Stimulated activated CD8-positive, alpha-beta memory T cell treated with anti-CD3 and anti-CD28 coated beads, Interleukin-12 subunit alpha, Interleukin-12 subunit beta, amount 100 ng/mL, for 1 hour (primary cell): ENCODE measurements at places on chromosomes 5 and 9.

DNA sequence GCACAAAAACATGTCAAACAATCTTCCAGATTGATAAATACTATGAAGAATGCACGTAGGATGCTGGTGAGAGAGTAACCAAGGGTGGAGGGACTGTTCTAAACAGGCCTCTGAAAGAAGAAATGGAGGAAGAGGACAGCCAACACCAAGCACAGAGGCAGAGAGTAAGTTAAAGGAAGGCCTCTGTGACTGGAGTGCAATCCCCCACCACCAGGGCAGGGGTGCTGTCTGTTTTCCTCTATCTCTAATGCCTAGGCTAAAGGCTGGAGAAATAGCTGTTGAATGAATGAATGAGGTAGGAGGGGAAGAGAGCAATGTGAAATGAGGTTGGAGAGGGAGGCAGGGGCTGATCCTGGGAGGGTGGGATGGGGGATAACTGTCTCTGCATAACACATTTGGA lies 88.9 kb downstream of the ANKRD55 start:
- no peak for DNase-seq

DNA sequence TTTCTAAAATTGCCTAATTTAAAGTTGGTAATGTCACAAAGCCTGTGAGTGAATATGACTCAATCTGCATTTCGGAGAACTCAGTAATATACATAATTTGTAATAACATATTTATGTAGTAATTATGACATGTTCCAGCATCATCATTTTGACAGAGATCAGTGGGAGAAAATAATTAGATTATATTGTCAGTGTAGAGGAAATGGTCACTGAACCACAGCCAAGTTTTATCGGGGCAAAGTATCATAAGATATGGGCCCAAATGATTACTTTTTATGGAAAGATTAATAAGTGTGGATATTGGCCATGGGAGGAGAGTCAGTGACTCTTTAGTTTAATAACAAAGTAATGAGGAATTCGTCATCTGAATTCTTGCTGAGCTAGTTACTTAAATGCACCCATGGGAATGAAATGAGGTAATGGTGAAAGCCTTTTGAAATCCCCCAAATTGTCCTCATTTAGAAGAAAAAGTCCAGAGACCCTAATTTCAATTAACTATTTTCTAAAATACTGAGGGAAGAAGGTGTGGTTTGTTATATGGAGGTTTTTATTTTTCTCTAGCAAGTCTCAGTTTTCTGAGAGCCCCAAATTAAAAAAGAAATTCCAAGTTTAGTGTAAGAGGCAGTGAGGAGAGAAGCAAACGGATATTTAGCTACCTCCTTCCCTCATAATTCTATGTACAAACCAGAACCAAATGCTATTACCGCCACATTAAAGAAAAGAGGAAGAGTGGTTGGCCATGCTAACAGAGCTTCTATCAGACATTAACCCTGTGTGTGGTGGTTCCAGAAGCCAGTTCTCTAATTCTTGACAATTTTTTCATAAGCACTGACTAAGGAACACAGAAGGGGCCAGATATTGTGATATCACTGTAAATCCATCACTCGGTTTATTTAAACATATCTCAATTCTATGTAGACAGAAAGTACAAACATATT lies 37.7 kb upstream of the MRPS30 start:
- no peak for DNase-seq

GRCh38 chr9:121550041-121550440 lies 50.4 kb upstream of the GGTA1 start:
- no peak for DNase-seq

DNA sequence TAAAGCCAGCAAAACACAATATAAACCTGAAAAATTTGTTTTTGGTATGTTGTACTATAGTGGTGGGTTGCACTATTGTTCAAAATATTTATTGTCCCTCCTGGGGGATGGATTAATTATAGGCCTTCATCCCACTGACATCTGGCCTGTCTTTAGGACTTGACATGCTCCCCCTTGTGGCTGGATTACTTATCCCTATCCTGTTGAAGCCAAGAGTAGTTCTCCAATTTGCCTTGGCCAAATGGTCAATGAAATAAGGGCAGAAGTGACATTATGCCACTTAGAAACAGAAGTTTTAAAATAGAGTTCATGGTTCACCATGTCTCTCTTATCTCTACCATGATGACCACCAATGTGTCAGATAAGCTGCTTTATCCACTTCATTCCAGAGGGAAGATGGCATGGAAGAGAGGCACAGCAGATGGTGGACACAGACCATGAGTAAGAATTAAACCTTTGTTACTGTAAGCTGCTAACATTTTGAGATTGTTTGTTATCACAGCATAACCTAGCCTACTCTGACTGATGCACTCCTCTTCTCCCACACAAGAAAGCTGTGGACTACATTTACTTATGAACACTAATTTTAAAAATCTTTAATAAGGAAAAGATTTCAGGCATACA lies 29.2 kb upstream of the ARHGEF28 start:
- DNase-seq: no peak

- DNase-seq: no peak
Observed at GRCh38 chr5:95331358-95331757, 46.5 kb upstream of the MCTP1 start.

GRCh38 chr9:617445-618085 lies 223.9 kb upstream of the DMRT1 start:
- DNase-seq: no peak

- DNase-seq: no peak
Observed at GRCh38 chr5:135313946-135314345, 85.1 kb downstream of the MACROH2A1 start.

DNA sequence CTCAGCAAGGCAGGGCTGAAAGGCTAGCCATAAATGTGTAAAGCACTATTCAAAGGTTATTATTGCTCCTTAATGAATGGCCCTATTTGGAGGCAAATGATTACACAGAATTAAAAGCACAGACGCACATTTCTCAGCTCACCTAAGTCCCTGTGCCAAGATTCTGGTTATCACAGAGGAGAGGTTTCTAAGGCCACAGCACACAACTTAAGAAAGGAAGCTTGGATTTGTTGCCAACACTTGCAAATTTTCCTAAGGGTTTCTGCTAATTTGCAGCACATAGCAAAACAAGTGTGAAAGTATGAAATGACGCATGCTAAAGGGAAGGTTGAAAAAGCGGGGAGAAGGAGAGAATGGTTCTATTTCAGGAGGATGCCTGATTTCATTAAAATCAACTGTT lies 834.1 kb upstream of the C9orf72 start:
- DNase-seq: no peak

GRCh38 chr9:76720245-76720644 lies 44.0 kb upstream of the PCA3 start:
- no peak for DNase-seq

DNA sequence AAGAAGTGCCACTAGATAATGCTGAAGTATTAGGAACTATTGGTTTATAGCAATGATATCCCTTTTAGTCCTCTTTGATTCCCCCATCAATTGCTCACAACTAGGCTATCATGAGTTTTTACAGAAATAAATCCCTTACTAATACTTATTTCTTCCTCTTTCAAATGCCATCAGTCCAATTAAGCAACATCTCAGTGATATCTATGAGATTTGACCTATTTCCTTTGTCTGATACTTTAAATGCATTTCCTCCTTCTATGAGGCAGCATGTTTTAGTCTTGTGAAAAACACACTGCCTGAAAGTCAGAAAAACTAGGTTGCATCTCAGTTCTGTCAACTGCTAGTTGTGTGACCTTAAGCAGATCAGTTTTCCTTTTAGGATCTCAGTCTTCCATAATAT lies 101.6 kb downstream of the FBXW11 start:
- DNase-seq: no peak

DNA sequence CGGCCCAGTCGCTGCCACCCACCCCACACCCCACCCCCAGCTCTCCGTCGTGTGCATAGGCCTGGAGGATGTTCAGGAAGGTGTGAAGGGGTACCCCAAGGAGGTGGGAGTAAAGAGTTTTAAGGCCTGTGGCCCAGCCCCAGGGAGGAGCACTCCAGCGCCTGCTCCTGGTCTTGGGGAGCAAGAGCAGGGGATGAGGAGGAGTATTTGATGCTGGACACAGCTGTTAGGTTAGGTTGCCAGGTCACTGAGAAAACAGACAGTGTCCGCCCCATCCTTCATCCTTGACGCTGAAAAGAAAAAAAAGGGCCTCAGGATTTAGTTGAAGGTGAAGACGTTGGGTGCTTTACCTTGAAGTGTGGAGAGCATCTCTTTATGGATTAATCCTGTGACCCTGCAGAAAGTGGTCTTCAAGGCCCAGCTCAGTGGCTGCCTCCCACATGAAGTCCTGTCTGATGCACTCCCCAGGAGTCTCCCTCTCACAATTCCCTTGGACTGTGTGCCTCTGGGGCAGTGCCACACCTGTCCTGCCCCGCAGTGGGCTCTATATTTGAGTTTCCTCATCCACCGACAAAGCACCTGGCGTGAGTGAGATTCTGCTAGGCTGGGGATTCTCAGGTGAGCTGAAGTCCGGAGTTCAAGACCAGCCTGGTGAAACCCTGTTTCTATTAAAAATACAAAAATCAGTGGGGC lies 101.8 kb downstream of the SPRY4 start:
- DNase-seq: no peak

DNA sequence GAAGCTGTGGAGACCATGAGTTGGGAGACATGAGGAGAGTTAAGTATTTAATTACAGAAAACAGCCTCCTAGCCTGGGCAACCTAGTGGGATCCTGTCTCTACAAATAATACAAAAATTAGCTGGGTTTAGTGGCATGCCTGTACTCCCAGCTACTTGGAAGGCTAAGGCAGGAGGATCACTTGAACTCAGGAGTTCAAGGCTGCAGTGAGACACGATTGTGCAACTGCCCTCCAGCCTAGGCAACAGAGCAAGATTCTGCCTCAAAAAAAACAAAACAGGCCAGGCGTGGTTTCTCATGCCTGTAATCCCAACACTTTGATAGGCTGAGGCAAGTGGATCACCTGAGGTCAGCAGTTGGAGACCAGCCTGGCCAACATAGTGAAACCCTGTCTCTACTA lies 52.6 kb downstream of the AQP7 start:
- no peak for DNase-seq

DNA sequence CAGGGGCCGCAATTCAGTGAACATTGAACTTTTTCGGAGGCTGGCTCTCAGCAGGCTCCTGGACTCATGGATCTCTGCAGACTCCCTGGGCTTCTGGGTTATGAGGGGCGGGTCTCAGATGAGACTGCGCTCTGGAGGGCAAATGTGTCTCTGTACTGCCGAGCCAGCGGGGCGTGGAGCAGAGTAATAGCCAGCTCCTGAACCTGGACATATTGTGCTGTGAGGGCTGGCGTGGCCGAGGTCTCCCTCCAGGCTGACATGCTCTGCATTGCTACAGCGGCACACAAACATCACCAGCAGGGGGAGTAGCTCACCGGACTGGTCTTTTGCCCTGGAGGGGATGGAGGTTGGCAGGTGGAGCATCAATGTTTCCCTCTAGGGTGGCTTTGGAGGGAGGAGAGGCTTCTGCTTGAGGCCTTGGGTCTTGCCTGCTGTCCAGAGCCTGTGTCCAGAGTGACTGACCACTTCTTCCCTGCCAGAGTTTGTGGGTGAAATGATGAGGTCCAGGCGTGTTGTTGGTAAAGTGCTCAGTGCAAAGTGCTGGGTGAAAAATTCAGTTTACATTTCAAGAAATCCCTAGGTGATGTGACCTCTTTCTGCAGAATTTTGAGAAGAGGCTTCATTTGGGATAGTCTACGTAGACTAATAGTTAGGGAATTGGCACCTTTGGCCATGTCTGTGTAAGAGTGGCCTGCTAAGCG lies 10.9 kb upstream of the GADD45G start:
- no peak for DNase-seq

- no peak for DNase-seq
Observed at GRCh38 chr9:134454476-134454857, 128.2 kb downstream of the RXRA start.

DNA sequence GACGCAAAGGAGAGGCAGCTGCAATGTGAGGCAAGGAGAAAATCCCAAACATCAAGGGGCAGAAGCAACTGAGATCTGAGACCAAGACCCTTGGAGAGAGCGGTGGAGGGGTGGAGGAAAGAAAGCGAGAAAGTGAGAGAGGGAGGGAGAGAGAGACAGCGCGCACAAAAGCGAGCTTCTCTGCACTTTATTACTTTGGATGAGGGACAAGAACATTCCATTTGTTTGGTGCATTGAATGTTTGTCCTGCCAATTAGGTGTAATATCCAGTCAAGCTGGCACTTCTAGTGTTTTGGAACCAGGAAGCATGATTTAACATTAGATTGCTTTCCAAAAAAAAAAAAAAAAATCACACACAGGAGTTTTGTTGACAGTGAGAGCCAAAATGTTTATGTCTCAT lies 1.4 kb downstream of the CAST start:
- DNase-seq: no peak

- DNase-seq: no peak
Observed at GRCh38 chr9:97853056-97853843, at the start of gene FOXE1. Gene FOXE1, plus strand, starts transcription at chr9:97853226. Its CDS starts 689 bp downstream, at chr9:97853915.

GRCh38 chr5:144203750-144204596 lies 33.3 kb downstream of the KCTD16 start:
- DNase-seq: no peak

- DNase-seq: no peak
Observed at GRCh38 chr5:28344836-28345433, 1306.5 kb upstream of the CDH9 start.

GRCh38 chr5:52861368-52861767 lies 73.7 kb downstream of the ITGA1 start:
- DNase-seq: no peak

- DNase-seq: no peak
Observed at GRCh38 chr5:8756498-8757084, 789.3 kb downstream of the SEMA5A start.

- DNase-seq: no peak
Observed at GRCh38 chr5:177524941-177525655, 8.3 kb upstream of the DDX41 start.

GRCh38 chr5:1111727-1112289 lies at the start of gene SLC12A7:
Gene SLC12A7, minus strand, starts transcription at chr5:1112063. Its CDS starts 72 bp downstream, at chr5:1111991.
- peak; percentile 35 for DNase-seq

GRCh38 chr5:134982230-134982629 lies 14.5 kb downstream of the CATSPER3 start:
- no peak for DNase-seq

DNA sequence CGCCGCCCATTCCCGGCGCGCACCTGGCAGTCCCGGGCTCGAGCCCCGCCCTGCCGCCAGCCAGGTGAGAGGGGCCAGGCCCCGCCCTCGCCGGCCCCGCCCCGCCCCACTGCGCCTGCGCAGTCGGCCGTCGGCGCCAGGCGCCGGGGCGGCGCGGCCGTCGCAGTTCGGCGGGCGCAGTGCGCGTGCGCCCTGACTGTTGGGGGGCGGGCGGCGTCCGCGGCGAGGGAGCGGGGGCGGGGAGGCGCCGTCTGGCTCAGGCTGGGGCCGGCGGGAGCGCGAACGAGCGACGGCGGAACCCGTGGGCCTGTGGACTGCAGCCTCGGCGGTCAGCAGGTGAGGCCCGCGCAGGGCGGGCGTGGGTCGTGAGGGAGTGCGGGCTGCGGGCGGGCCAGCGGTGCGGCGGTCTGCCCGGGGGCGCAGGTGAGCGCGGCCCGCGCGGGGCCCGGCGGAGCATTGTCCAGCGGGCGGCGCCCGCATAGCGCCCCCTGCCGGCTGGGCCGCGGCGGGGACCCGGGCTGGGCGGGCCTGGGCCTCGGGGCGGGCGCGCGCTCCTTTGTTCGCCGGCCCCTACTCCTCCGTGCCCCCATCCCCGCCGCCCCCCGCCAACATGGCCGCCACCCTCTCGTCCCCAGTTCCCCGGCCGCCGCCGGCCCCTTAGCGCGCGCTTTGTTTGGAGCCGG lies at the start of gene SPIN1:
Gene SPIN1 (plus strand): TSS at position 242 of the 683 bp plus-strand sequence. CDS start 38,096 bp downstream, outside the sequence.
- peak; percentile 72 for DNase-seq

GRCh38 chr9:130171226-130172148 lies 717 bp upstream of the NCS1 start:
- DNase-seq: no peak
